Epithelial cell of proximal tubule (primary cell): ENCODE measurements at places on chromosomes 13 and 19.

DNA sequence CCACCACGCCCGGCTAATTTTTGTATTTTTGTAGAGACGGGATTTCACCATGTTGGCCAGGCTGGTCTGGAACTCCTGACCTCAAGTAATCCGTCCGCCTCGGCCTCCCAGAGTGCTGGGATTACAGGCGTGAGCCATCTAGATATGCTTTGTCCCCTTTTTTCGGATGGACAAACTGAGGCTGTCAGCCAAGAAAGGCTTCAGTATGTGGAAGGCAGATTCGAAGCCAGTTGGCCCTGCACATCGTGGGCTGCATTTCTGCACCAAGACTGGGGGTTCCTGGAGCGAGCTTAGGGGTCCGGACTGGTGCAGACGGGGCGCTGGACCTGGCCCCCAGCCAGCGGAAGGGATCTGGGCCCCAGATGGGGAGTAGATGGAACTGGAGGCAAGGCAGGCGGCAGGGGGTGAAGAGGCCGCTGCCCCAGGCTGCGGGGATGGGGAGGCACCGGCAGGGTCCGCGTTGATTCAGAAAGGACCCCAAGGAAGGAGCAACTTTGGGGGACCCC lies 9.7 kb upstream of the JUND start:
- no peak for DNase-seq

GRCh38 chr19:2201473-2202148 lies 34.5 kb downstream of the PLEKHJ1 start:
- no peak for DNase-seq

DNA sequence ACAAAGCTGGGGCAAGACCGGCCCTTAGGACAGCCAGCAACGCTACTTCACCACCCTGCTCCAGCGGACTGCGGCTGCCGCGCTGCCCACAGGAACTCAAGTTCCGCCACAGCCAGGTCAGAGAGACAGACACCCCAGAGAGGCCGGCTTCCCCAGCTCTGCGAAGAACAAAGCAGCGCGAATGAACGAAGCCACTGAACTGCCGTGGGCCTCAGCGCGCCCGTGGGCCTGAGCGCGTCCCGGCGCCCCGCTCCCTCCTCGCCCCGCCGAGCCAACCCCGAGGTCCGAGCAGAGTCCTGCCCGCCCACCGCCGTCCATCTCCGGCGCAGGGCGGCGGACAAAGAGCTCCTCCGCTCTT lies 158.4 kb downstream of the RNF17 start:
- DNase-seq: no peak

- no peak for DNase-seq
Measured at GRCh38 chr19:18072335-18072734, 14.4 kb downstream of the IL12RB1 start.

GRCh38 chr19:20035935-20036334 lies 3.4 kb downstream of the ZNF682 start:
- DNase-seq: no peak

GRCh38 chr13:52010890-52011631 lies at the start of gene ATP7B:
TSS of gene ATP7B (minus strand) at chr13:52011450. CDS start at chr13:52011337, 113 bp downstream.
- no peak for DNase-seq

- no peak for DNase-seq
Measured at GRCh38 chr13:26713341-26713740, 47.2 kb downstream of the GPR12 start.

DNA sequence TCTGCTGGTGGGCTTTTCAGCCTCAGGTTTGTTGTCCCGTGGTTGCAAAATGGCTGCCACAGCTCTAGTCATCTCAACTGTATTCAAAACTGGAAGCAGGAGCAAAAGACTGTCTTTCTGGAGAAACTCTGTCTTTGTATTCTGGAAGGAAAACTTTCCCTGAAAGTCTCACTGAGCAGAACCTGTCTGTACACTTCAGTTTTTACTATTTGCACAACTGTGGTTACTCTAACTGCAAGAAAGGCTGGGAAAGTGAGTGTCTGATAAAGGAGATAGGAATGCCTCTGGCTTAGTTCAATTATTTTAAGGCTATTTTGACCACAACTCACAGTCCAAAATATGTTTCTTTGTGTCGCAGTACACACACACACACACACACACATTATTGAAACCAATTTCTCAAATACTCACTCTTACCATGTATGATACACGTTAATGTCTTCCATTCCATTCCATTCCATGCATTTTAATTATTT lies 49.7 kb upstream of the EHD2 start:
- DNase-seq: peak; percentile 48

DNA sequence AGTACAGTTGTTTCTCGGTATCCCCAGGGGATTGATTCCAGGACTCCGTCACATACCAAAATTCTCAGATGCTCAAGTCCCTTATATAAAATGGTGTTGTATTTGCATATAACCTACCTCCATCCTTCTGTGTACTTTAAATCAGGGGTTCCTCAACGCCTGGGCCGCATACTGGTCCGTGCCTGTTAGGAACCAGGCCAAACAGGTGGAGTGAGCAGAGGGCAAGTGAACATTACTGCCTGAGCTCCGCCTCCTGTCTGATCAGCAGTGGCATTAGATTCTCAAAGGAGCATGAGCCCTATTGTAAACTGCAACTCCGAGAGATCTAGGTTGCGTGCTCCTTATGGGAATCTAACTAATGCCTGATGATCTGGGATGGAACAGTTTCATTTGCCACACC lies 42.2 kb upstream of the KCTD4 start:
- DNase-seq: no peak

DNA sequence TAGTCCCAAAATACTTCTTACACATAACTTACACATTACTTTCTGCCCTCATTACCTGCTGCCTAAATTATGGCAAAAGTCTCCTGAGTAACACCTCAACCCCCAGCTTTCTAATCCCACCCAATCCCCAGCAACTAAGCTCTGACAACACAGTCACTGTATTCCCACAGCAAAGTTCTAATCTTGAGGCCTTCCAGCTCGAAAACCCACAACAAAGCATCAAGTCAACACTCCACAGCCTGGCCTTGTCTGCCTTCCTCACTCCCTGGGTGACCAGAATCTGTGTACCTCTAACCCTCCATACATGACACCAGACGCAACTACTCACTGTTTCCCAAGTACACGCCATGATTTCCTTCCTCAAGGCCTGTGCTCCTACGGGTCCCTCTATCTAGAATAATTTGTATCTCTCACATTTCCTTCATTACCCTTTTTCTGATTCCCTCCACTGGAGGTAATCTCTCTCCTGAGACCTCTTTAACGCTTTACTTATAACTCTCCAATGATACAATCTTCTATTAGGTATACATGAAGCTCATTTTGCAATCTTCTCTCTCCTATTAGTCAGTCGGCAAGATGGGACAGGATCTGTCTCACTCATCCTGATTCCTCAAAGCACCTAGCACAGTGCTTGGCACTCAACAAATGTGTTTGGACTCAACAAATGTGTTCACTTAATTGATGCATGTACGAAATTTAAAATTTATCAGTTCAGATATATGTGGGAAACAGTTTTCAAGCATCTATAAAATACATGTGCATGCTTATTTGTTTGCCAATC lies 87.6 kb upstream of the DOCK9 start:
- no peak for DNase-seq
